ENCODE measurements at places on chromosomes 12 and 14. TPM values are rescaled to one million over a fixed set of nuclear protein-coding genes. Genes with fewer than 3 reads are reported as not detected.

DNA sequence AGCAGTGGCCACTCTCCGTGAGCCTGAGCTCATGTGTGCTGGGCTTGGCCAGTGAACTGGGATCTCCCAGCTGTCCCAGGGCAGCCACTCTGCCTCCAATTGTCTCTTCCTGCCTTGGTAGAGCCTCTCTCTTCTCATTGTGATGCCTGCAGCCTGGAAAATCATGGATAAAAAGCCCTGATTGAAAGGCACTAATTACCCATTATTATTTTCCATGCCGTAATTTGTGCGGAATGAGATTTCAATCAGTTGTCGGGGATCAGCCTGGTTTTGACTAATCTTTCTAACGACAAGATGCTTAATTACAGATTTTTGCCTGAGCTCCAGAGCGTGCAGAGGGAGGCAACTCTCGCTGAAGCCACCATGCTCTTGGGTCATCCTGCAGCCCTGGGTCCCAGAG, 52.7 kb downstream of the ESRRB start:
- no peak for DNase-seq

DNA sequence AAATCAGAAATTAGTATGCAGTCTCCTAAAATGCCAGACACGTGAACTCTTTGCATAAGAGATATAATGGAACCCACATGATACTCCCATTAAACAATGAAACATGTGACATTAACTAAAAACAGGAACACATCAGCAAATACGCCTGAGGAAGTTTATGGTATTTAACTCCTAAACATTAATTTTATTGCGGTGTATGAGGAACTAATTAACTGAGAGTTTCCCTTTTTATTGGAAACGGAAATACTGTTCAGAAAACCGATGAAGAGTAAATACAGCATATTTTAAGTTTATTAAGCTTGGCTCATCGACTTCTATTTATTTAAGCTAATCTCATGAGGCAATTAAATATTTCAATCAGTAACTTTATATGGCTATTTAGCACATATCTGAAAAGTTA, 290.3 kb downstream of the SOX5 start:
- no peak for DNase-seq

DNA sequence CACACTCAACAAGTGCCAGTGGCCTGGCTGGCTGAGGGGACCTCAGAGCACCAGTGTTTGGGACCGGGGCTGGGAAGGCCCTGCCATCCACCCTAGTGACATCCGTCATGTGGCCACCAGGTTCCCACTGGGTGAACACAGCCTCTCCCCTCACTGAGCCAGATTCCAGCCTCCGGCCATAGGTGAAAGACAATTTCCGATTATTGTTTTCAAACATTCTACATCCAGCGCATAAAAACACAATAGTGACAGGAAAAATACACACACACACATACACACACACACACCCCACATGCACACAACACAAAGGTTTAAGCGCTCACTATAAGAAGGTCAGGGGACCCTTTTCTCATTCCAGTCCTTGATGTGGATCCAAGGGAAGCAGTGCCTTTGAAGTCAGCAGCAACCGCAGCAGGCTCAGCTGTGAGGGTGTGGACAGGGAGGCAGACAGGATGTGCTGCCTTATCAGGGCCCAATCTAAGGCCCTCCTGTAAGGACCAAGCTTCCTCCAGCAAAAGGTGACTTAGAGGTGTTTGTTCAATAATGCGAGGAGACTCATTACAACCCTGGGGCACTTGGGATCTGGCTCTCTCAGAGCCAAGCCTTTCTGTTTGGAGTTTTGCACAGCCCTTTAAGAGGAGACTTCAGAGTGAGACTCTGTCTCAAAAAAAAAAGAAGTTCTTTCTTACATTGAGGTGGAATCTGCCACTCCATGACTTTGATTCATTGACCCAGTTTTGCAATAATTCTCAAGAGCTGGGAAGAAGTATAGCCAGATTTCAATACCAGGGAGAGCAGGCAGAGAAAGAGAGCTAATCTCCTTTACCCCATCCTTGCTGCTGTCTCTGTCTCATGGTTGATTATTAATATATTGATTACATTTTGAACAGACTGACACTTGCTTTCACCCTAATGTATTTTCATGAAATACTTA, 227.8 kb downstream of the ZFP36L1 start:
- DNase-seq = no peak

DNA sequence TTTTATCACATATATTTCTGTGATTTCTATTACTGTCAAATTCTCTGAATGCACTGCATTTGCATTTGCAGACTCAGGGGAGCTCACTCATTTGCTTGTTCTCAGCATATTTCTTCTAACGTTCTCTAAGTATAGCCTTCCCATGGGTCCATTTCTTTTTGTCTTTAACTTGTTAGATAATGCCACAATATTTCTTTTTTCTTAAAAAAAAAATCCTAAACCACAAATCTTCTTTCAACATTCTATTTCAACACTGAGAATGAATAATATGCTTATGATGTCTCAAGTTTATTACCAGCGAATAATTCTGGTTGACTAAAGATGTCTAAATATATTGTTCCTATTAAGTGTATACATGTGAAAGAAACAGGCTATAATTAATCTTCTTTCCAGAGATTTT, 200.2 kb downstream of the ANO6 start:
- DNase-seq = no peak

- DNase-seq = peak; percentile 42
Observed at GRCh38 chr14:71523630-71524319, 408.5 kb upstream of the RGS6 start.

DNA sequence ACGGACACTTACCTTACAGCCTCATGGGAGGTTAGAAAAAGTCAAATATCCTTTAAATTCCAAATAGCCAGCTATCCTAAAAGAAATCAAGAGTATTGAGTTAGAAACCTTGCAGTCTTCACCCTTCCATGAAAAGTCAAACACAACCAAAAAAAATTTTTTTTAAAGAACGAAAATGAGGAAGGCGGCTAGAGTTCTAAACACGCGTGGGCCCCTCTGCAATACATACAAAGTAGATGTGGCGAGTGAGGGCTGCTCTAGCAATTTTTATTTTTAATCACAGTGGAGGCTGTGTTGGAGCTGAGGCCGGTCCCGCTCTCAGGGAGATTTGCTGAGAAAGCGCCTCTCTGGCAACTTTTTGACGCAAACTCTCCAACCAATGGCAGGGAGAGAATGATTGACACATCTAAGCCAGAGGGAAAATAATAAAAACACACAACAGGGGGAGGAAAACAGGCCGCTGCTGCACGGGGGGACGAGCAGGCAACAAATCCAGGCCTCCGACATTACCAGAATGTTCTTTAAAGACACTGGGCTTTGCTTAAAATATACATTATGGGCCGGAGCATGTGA, at the start of gene OTX2:
Gene OTX2 (minus strand): TSS at position 333 of the 573 bp plus-strand sequence. CDS start 5,023 bp downstream, outside the sequence.
- no peak for DNase-seq

DNA sequence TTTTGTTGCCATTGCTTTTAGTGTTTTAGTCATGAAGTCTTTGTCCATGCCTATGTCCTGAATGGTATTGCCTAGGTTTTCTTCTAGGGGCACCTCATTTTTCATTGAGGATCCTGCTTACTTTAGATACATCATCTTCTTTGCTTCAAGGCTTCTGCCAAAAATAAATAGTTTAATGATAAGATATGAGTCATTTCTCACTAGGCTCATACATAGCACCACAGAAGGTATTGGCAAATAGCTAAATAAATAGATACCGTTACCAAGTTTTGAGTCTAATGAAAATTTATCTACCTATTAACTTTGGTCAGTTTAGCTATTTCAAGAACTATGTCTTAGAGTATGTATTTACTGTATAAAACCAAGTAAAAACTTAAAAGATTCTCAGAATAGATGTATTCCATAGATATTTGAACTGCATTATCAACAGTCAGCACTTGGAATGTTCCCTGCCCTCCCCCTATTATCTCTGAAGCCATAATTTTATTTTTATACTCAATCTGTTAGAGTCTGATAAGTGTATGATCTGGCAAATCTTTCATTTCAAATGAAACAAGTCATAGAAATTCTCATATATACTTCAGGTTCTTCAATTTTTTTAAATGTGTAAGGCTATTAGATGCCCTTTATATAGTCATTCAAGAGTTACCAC, 310.2 kb downstream of the CCDC91 start:
- peak; percentile 62 for DNase-seq

DNA sequence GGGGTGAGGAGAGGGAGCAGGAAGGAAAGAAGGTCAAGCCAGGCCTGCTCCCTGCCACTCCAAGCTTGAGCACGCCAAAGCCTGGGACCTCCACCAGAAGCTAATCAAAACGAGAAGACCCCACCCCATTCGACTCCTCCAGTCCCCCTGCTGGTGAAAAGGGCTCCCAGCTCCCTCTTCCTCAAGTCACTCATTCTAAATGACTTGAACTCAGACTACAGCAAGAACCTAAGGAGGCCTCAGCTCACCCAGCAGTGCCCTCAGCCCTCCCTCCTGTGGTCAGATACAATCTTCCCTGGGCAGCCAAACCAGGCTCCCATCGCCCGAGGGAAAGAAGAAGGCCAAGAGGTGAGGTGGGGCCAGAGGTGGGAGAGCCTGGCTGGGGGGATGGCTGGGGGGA, 17.4 kb downstream of the HDAC7 start:
- DNase-seq = no peak

DNA sequence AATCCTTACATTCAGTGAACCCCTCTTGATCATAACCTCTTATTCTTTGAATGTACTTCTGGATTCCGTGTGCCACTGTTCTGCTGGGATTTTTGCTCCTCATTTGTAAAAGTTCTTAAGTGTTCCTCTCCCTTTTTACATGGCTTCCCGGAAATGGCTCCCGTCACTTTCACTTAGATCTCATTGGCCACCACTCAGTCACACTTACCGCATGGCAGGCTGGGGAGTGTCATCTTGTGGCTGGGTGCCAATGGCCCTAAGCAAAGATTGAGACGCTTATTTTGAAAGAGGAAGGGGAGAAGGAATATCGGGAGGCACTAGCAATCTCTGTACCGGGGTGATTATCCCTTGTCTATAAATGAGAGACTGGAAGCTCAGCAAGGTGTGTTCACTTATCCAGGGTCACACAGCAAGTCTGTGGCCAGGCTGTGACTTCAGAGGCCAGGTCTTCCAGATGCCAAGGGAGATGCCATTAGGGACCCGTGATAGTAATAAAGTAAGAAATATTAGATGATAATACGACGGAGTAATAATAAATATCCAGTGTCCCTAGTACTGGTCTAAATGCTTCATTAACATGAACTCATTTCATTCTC, 68.8 kb downstream of the RNFT2 start:
- DNase-seq = peak; percentile 22

DNA sequence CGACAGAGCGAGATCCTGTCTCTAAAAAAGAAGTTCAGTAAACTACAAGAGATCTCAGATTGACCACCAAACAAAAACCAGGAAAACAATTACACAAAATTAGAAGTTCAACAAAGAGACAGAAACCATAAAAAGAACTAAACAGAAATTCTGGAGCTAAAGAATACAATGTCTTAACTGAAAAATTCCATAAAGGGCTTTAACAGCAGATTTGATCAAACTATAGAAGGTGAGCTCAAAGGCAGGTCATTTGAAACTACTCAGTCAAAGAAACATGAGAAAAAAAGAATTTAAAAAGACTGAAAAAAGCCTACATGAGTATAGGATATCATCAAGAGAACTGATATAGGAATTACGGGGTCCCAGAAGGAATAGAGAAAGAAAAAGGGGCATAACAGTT, 71.2 kb downstream of the ITPR2 start:
- no peak for DNase-seq

- DNase-seq = peak; percentile 78
Observed at GRCh38 chr12:1117371-1117770, 126.3 kb downstream of the ERC1 start.

GRCh38 chr12:74626397-74626796, 88.8 kb downstream of the ATXN7L3B start:
- DNase-seq = no peak

- DNase-seq = peak; percentile 71
Observed at GRCh38 chr12:49121047-49121696, 10.0 kb downstream of the TUBA1B start.

CCDC197 gene
- total RNA-seq = not detected

AMIGO2 gene
- total RNA-seq = 31.7 TPM

C14orf180 gene
- not detected for total RNA-seq

SRRM4 gene
- total RNA-seq = not detected

FAIM2 gene
- total RNA-seq = 0.83 TPM

FAM222A gene
- total RNA-seq = under 0.01 TPM

Measured in IMR-90 (cell line).